ENCODE measurements at places on chromosomes 4 and X. TPM values are rescaled to one million over a fixed set of nuclear protein-coding genes. Genes with fewer than 3 reads are reported as not detected.

GRCh38 chr4:139594591-139595185 is 38.7 kb upstream of the SETD7 start:
- DNase-seq = no peak

Gene MAGEA2B
- not detected for total RNA-seq

GRCh38 chr4:154722262-154722661 is 21.5 kb upstream of the LRAT start:
- no peak for DNase-seq

GRCh38 chr4:89712141-89712540 is 124.8 kb downstream of the SNCA start:
- DNase-seq = no peak

Gene HTR2C
- total RNA-seq = not detected

GRCh38 chr4:102466298-102466697 is 34.9 kb upstream of the NFKB1 start:
- DNase-seq = no peak

Gene FDCSP
- total RNA-seq = 36.3 TPM

DNA sequence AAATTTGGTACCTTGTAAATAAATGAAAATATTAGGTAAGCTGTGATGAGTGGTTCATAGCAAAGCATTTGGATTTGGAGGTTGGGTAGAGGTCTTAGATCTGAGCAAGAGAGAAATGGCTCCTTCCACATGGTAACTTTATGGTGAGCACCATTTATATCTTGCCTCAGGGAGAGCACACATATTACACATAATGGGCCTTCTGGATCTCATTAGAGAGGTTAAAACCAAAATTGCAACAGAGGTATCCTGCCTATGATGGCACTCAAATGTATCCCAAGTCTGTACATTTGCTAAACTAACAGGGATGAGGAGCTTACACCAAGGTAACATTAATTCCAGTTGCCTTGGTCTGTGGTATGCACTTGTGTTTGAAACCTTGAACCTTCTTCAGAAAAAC is 87.1 kb upstream of the PUDP start:
- DNase-seq = no peak

Gene GPC4
- 7.4 TPM for total RNA-seq
